Fibroblast of upper back skin (primary cell): ENCODE measurements at places on chromosomes 1 and 21.

DNA sequence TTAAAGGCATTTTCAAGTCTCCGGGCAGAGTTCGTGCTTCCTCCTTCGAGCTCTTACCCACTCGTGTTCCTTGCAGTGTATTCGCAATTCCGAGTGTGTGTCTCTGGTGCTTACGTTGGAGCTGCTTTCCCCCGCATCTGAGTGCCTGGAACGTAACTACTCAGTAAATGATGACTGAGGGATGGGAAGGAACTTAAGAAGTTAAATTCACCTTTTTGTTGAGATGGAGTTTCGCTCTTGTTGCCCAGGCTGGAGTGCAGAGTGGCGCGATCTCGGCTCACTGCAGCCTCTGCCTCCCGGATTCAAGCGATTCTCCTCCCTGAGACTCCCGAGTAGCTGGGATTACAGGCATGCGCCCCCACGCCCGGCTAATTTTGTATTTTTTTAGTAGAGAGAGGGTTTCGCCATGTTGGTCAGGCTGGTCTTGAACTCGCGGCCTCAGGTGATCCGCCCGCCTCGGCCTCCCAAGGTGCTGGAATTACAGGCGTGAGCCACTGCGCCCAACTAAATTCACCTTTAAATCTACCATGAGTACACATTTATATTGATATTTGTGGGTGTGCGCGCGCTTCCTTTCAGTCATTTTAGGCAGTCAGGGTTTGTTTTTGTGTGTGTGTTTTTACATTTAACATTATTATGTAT, 837 bp downstream of the NDUFS5 start:
- no peak for DNase-seq

DNA sequence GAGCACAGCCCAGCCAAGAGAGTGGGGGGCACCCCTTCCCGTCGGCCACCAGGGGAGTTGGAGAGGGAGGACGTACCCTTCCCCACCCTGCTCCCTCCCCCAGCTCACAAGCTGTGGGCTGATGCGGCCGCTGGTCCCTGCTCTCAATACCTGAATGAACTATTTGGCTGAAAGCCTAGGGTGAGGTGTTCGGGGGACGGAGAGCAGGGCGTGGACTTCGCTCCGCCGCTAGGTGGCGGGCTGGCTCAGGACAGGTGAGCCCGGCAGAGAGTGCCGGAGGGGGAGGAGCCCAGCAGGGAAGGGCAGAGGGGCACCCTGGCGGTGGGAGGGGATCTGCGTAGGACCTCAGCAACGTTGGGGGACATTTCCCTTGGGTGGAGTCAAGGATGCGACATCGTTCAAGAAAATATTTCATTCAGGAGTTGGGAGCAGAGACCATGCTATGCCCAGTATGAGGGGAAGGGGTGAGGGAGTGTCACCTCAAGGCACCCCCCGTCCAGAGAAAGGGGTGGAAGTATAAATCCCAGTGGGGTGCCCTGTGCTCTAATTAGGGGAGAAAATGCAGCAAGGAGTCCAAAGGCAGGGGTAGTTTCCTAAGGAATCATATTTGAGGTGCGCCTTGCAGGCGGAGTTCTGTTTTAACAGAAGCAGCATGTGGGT, 12.0 kb upstream of the RHBG start:
- DNase-seq: peak; percentile 10

- no peak for DNase-seq
Observed at GRCh38 chr21:33202464-33203363, 27.0 kb upstream of the IFNAR2 start.

GRCh38 chr1:99849413-99849743, 783 bp upstream of the AGL start:
- no peak for DNase-seq

DNA sequence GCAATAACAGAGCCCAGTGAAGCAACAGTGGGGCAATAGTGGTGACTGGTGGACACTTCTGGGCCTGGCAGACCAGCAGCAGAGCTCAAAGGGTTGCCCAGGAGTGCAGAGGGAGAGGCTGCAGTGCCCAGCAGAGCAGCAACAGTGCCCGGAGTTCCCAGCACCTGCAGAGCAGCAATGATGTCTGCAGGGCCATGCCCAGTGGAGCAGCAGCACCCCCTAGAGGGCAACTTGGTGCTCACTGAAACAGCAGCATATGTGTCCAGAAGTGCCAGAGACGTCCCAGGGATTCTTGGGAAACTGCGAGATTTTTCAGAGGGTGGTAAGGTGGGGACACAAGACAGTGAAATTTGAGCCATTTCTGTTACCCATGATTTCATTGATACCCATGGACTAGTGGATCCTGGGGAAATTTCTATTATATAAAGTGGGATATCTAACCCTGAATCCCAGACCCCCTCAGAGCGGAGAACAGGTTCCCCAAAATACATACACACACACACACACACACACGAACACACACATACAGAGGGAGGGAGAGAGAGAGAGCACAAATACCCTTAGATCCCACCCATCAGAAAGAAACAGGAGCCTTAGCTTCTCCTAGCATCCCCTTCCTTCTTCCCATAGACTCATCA, 156.9 kb upstream of the GJB5 start:
- peak; percentile 57 for DNase-seq

DNA sequence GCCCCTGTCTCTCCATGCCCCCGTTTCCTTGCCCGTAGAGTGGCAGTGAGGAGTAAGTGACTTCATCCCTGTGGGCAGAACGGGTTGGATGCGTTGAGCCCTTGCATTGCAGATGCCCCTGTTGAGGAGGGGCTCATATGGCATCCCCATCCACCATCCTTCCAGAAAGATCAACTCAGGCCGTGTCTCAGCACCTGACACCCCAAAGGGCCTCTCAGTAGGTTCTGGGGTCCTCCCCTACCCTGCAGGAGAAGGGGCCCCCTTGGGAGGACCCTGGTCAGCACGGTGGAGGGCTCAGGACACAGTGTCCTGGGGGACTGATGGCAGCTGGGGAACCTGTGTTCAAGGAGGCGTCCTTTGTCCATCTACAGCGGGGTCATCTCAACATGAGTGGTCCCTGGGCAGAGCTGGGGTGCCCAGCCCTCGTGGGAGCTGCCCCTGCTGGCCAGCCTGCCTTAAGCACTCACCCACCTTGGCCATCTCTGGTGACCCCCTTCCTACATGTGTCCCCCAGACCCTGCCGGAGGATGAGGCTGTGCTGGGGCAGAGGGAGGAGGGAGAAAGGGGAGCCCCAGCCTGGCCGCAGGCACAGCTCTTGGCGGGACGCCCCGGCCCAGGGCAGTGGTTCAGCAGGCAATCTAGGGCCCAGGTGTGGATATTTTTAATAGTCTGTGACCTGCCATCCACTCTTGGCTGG, 48.2 kb upstream of the ACTRT2 start:
- no peak for DNase-seq

DNA sequence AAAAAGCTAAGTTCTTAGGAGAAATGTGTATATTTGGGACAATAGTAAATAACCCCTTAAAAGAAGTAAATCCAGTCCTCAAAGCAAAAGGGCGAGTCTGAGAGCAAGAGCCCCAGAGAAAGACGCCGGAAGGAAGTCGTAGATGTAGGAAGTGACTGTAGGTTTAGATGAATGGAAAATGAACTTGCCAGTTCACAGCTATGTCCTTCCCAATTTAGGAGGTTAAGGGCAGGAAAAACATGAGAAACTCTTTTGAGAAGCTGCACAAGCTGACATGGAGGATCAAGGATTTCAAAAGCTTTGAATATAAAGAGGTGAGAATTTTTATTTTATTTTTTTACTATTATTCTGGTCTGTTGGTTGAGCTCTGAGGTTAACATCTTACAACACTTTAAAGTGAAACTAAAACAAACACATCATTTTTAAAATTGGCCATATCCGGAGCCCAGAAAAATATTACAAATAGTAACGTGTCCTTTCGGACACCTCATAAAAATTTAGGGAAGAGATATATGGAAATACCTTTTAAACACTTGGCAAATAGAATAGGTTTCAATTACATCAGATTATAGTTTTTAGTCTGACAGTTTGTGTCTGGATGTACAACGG, 1178.6 kb downstream of the MRPL39 start:
- DNase-seq: no peak

- DNase-seq: no peak
Observed at GRCh38 chr1:160647329-160647720, 481 bp upstream of the SLAMF1 start.

- DNase-seq: peak; percentile 25
Observed at GRCh38 chr1:165843304-165843703, 15.9 kb downstream of the UCK2 start.

DNA sequence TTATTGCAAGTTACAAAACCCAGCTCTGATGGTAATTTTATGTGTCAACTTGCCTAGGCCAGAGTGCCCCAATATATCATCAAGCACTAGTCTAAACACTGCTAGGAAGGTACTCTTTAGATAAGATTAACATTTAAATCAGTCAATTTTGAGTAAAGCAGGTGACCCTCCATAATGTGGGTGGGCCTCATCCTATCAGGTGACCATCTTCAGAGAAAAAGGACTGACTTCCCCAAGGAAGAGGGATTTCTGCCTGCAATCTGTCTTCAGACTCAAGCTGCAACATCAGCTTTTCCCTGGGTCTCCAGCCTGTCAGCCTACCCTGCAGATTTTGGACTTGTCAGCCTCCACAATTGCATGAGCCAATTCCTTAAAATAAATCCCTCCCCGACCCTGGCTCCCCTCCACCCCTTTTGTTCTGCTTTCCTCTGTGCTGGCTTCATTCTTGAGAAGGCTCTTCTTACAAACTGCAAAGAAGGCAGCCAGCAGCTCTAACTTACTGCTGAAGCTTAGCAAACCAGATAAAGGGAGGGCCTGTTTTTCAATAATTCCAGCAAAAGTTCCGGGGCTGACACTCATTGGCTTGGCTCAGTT, 56.4 kb upstream of the RUNX3 start:
- DNase-seq: no peak

DNA sequence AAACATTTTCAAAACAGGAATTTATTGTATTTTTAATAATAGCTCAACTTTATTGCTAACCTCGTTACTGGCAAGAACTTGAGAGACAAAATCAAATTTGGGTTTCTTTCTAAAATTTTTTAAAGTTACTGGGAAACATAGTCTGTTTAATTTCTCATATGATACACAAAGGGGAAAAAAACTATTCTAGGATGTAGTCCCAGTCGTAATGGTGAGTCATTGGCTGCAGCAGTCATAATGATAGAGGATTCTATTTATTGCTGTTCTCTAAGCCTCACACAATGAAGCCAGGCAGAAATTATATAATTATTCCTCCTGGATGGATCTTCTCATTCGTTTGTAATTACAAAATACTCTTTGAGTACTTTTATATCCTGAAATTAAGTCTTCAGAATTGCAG, 326.5 kb upstream of the SGIP1 start:
- DNase-seq: peak; percentile 60

DNA sequence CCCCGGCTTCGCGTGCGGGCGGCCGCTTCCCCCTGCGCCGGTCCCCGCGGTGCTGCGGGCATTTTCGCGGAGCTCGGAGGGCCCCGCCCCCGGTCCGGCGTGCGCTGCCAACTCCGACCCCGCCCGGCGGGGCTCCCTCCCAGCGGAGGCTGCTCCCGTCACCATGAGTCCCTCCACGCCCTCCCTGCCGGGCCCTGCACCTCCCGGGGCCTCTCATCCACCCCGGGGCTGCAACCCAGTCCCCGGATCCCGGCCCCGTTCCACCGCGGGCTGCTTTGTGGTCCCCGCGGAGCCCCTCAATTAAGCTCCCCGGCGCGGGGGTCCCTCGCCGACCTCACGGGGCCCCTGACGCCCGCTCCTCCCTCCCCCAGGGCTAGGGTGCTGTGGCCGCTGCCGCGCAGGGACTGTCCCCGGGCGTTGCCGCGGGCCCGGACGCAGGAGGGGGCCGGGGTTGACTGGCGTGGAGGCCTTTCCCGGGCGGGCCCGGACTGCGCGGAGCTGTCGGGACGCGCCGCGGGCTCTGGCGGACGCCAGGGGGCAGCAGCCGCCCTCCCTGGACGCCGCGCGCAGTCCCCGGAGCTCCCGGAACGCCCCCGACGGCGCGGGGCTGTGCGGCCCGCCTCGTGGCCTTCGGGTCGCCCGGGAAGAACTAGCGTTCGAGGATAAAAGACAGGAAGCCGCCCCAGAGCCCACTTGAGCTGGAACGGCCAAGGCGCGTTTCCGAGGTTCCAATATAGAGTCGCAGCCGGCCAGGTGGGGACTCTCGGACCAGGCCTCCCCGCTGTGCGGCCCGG, 159.2 kb downstream of the RUNX1 start:
- peak; percentile 82 for DNase-seq

DNA sequence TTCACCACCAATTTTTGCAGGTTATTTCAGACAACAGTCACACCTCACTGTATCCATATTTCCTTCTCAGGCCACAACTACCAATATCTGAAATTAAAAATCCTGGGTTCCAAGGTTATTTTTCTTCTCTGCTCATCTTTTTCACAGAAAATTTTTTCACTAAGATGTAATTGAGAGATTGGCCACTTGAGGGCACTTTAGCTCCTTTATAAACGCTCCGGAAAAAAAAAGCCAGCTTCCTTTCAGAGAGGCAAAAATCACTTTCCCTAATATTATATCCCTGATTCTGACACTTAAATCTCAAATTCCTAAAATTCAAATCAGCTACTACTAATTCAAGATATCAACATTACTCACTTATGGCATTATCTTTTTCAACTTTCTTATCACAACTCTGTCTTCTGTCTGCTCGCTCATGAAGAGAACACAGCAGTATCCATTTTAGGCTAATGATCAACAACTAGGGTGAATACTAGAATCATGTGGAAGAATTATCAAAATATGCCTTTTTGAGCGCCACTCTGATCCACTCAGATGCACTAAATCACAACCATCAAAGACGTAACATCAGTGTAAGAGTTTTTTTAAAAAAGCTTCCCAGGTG, 101.4 kb upstream of the RGS1 start:
- DNase-seq: peak; percentile 39

DNA sequence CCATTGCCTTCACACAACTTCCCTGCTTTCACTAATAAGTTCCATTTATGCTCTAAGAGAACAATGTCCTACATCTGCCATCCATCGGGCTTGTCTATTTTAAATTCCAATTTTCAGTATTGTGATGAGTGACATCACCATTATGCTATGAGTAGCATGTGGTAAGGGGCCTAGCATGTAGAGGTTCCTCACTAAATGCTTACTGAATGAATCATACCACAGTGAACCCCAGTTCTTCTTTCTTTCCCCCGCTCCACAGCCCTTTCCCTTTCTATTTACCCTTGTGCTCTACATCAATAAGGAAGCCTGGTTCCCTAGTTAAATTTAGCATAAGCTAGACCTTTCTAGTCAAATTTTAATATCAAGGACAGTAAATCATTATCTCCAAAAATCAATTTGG, 195.0 kb upstream of the RGS18 start:
- peak; percentile 76 for DNase-seq

DNA sequence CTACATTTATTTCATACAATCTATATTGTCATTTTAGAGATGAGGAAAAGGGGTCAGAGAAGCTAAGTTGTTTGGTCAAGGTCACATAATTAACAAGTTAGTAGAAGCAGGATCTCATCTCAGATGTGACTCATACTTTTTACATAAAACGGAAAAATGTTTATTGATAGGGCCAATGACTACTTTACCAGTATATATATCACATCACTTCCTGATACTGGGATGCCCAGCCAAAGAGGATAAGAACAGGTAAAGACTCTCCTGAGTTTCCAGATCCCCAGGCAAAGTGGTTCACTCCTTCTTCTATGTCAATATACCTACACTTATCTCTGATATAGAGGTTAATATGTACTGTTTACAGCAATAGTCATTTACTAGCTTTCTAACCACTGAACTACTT, 21.0 kb downstream of the YIPF1 start:
- no peak for DNase-seq
